ENCODE measurements at places on chromosomes 12 and 14.

- DNase-seq = no peak
Measured at GRCh38 chr12:106078358-106079010, 60.3 kb downstream of the NUAK1 start.

DNA sequence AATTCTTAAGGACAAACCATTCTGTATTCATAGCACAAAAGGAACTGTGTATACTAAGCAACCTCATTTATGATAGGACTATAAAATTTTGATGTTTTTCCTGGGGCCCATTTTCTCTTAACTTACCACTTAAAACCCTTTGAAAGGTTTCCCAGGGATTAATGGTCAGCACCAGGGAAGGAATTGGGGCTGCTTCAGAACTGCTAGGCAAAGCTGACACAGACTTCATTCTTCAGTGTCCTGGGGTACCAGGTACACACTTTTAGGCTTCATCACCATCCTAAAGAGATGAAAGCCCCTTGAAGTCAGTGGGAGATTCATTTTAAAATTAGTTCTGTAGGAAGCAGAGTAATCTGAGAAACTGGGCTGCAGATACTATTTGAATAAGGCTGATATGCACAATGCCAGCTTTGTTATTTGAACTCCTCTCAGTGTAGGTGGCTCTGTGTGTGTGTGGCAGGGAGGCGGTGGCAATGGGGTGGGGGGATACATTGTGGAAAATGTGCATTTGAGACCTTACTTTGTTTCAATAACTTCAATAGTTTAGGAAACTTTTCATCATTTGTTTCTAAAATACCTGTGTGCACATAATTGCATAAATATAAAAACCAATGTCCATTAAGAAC lies 329.3 kb upstream of the DCN start:
- no peak for DNase-seq

- DNase-seq = no peak
Measured at GRCh38 chr14:70354204-70354603, 5.3 kb downstream of the COX16 start.

GRCh38 chr12:16189849-16190248 lies 87.6 kb downstream of the SLC15A5 start:
- no peak for DNase-seq

DNA sequence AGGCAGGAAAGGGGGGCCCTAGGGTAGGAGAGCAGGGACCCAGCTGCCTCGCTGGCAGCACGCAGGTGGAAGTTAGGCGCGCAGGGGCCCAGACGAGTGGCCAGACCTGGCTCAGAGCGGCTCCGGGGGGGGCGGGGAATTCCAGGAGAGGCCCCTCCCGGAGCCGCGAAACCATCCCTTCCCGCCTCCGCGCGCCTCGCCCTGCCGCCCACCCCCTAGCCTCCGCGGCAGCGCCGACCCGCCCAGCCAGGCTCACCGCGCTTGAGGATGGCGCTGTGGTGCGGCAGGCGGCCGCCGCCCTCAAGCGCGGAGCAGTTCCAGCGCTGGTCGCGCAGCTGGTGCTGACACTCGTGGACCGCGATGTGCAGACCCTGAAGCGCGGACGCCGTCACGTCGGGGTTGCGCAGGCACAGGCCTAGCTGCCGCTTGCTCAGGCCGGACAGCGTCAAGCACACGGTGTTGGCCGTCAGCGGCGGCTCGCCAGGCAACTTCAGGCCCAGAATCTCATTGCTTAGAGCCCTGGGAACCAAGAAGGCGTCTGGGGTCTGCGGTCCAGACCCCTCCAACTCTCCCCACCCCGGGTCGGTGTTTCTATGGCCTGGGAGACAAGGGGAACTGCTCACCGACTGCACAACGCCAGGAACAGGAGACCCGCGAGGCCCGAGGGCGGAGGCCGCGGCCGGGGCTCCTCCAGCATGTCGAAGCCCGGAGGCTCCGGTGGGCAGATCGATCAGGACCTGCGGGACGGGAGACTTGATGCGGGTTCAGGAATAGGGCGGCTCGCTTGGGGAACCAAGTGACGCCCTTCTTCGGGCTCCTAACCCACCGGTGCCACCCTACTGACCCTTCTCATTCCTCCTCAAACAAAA lies 1.5 kb downstream of the WNT10B start:
- no peak for DNase-seq

GRCh38 chr12:51687614-51688013 lies 96.6 kb downstream of the SCN8A start:
- DNase-seq = no peak

GRCh38 chr12:19627719-19628118 lies 188.4 kb downstream of the AEBP2 start:
- no peak for DNase-seq

GRCh38 chr12:19431407-19432308 lies 7.6 kb upstream of the AEBP2 start:
- DNase-seq = peak; percentile 73

DNA sequence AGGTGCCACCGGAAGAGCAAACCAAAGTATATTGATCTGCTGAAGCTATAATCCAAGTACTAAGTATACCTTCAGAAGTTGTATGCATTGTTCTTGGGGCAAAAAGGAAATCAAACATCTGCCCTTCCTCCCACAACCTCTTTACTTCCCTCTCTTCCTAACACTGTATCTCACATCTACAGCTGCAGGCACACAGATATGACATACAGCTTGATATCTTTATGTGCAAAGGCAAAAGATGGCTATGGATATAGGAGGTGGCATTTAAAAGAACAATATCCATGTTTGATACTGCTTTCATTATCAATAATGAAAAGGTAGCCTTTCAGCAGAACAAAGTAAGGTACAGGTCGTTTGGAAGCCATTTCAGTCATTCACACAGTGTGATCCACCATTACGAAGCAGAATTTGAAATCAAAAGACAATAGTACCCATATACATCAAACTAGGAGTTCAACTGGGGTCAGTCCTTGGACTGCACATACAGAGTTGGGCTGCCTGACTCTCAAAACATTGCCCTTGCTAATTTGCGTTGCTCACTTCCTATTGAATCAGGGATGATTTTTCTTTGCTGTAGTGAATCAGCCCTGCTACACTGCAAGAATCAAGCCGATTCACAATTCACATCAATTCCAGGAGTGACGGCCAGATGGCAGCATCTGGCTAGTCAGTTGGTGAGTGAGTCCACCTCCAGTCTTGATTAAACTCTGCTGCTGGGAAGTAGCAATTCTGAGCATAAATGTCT lies 8.9 kb downstream of the ANG start:
- DNase-seq = peak; percentile 65

- peak; percentile 85 for DNase-seq
Measured at GRCh38 chr14:92651106-92651757, 97.2 kb downstream of the LGMN start.

GRCh38 chr12:121740847-121741246 lies 28.3 kb downstream of the TMEM120B start:
- DNase-seq = no peak

Data from activated CD8-positive, alpha-beta memory T cell treated with anti-CD3 and anti-CD28 coated beads, Interleukin-2, amount 50 U/mL, for 48 hours (primary cell).